ENCODE measurements at places on chromosomes 13 and 19.

- peak; percentile 79 for DNase-seq
These were observed 12.8 kb upstream of the SELENOW start for GRCh38 chr19:47765523-47766358.

- DNase-seq = no peak
These were observed 1189.2 kb downstream of the EFNB2 start for GRCh38 chr13:105346141-105346775.

DNA sequence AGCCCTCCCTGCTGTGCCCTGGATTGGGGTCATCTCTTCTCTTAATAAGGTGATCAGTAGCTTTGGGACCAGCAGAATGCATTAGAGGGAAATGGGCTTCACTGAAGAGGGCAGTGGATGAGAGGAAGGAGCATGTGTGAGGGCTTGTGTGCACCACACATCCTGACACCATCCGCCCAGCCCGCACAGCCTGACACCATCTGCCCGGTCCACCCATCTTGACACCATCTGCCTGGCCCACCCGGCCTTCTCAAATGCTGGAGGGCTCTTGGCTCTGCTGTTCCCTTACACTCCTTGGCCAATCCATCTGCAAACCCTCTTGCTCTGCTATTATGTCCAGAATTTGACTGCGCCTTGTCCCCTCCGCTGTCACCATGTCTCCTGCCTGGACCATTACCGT, 41.8 kb downstream of the BICRA start:
- DNase-seq = no peak

DNA sequence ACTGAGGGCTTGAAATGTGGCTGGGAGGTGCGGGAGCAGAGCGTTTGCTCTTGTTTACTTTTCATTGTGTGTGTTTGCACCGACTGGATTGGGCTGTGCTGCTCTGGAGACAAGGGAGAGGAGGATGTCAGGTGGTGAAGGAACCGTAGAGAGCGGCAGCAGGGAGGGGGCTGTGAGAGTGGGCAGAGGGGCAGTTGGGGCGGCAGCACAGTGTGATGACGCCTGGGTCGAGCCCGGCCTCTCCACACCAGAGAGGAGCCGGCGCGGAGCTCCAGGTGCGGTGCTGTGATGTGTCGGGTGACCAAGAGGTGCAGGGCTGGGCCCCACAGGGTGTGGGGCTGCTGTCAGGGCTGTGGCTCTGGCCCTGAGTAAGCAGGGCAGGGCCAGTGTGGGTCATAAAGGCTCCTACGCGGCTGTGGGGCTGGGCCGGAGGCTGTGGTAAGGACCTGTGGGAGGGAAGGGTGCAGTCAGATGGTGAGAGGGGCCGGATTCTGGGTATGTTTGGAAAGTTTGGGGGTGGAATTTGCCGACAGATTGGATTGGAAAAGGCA, 10.5 kb downstream of the NAXD start:
- DNase-seq = no peak

DNA sequence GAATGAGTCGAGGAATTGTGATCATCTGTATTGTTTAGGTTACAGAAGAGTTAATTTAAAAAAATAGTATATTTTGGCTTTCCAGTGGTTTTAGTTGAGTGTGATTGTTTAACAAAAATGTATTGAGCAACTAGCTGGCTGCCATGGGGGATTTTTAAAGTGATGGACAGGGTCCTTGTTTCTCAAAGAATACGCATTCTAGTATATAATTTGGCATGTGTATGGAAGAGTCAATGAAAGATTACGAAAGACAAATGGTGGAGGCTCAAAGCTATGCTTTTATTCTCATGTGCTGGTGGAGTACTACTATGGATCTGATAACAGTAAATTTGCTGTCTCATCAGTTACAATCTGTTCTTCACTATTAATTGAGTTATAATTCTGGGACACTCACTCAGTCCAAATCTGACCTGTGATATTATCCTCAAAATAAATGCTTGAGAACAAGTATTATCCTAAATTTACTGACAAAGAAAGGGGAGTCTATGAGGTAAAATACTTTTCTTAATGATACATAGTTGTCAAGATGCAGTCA, 240.0 kb downstream of the GPC6 start:
- DNase-seq = no peak

DNA sequence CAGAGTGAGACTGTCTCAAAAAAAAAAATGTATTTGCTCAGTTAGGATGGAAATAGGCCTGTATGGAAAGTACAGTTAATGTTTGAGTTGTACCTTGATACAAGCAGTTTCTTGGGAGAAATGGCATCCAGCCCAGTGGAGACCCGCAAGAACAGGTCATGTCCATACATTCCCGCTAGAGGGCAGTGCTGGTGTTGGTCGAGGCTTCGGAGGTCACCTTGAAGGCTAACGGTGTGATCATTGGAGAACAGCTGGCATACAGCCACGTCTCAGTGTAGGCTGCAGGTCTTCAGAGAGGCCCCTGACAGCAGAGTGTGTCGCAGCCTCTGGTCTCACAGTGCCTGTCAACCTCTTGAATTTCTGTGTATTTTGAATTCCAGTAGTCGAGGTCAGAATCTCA, 7.5 kb downstream of the ZNF610 start:
- peak; percentile 65 for DNase-seq

DNA sequence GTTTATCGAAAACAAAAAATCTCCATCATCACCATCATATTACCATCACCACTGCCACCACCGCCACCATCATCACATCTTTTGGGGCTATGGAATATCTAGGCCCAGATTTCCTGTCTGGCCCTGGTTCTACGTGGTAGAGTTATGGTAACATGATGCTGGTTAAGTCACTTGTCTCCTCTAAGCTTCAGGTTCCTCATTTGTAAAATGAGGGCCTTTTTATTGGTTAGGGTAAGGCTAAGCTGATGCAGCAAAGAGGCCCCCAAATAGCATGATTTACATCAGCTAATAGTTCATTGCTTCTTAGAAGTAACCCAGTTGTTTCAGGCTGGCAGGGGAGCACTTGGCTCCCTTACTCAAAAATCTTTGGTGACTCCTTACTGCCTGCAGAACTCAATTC, 37.9 kb downstream of the PCDH8 start:
- DNase-seq = no peak

GRCh38 chr13:53545340-53545941, 516.8 kb downstream of the OLFM4 start:
- no peak for DNase-seq

DNA sequence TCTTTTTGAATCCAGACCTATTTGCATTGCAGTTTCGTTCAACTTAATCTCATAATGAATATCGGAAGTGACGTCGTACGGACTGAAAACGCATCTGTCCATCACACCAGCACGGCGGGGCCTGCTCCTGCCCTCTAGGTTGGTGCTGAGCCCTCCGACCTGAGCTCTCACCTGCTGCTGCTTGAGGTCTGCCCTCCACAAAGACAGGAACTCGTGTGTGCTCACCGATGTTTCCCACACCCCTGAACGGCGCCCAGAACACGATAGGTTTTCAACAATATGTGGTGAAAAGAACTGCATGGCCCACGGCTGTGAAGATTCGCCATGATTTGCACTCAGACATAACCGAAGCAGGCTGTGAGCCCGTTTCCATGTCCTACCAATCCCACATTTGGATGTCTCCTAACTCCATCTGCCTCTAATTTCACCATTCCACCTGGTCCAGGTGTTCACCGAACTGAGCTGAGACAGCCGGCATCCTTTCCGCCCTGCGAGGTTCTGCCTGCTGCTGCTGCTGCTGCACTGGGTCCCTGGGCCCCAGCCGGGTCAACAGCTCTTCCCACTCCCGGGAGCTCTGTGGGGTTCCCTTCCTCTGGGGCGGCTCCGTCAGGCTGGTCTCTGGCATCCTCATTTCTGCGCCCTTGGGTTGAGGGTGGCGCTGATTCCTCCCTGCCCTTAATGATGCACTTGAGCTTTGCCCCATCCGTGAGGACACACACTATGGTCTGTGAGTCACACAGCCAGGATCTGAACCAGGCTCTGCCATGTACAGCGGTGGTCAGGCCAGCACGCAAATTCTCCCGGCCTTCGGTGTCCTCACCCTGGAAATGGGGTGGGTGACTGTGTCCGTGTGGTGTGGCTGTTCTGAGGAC, 20.9 kb downstream of the GRTP1 start:
- DNase-seq = no peak

- DNase-seq = no peak
These were observed 15.6 kb downstream of the KCTD4 start for GRCh38 chr13:45185286-45185685.

GRCh38 chr19:42468273-42468796, 25.6 kb upstream of the CXCL17 start:
- DNase-seq = no peak

- no peak for DNase-seq
These were observed 9.4 kb upstream of the ZNF428 start for GRCh38 chr19:43628646-43629326.

DNA sequence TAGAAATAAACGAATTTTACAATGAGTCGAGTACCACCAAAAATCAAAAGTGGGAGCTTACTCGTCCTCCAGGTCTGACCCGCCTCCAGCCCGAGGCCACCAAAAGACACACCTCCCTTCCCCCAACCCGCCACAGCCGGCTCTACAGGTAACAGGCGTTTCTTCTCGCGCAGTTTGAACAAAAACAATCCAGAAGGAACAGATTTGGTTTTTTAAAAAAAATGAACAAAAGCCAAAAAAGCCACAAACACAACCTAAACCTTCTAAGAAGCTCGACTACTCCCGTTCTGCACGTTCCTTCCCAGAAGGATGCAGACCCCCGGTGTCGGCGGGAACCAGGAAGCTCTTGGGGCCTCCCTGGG, 671 bp downstream of the ZDHHC20 start:
- DNase-seq = no peak

- DNase-seq = no peak
These were observed 10.0 kb upstream of the C19orf33 start for GRCh38 chr19:38294090-38294489.

DNA sequence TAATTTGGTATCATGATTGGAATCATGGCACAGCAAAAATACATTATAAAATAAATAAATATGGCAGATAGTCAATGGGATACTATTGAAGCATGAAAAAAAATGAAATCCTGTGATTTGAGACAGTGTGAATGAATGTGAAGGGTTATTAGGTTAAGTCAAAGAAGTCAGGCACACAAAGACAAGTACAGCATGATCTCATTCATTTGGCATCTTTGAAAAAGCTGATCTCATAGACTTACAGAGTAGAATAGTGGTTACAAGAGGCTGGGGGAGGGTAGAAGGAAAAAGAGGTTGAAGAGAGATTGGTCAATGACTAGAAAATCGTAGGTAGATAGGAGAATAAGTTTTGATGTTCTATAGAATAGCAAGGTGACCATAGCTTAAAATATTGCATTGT, 295.1 kb upstream of the SLITRK5 start:
- no peak for DNase-seq

DNA sequence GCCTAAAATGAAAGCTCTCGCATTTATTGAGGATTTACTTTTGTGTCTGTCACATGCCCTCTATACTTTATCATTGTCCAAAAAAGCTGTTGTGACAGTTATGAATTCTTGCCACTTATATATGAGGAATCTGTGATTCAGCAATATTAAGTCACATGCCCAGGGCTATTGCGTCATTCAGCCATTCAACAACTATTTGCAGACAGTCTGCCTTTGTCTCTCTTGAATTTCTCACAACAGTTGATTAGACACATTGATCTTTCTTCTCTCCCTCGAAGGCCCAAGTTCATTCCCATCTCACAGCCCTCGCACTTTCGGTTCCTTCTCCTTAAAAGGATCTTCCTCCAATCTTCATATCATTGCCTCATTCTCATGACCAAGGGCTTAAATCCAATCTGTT, 342.6 kb downstream of the MZT1 start:
- DNase-seq = no peak

DNA sequence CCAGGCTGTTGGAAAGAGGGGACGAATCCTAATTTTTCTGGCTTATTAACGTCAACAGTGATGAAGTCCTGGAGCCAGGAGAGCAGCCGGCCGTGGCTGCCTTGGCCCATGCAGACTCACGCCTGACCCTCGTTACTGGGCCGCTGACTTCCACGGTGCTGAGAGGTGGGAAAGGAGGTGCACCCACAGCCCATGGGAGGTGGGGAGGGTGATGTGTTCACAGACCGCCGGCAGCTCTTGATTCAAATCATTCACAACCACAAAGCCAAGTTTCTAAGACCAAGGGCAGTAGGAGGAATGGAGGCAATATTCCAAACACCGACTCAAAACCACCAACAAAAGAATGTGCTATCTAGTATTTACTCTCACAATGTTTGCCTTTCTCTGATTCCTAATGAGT, 24.3 kb downstream of the COL4A2 start:
- DNase-seq = peak; percentile 67

- DNase-seq = no peak
These were observed 767 bp upstream of the ZNF793 start for GRCh38 chr19:37505958-37506386.

DNA sequence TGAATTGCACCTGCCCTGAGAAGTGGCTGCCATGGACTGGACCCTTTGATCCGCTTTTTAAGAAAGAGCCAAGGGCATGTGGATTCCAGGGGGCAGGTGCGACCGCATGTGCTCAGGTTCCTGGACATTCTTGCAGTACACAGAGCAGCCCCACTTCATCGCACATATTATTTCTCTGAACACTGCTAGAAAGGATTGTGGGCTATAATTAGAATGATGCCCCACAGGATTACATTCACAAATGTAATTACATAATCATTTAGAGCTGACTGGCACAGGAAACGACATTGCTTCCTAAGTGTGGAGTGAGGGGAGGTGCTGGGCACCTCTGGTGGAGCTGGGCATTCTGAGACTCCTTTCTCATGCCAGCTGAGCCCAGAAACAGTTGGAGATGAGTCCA, 37.5 kb upstream of the VSTM2B start:
- DNase-seq = no peak

DNA sequence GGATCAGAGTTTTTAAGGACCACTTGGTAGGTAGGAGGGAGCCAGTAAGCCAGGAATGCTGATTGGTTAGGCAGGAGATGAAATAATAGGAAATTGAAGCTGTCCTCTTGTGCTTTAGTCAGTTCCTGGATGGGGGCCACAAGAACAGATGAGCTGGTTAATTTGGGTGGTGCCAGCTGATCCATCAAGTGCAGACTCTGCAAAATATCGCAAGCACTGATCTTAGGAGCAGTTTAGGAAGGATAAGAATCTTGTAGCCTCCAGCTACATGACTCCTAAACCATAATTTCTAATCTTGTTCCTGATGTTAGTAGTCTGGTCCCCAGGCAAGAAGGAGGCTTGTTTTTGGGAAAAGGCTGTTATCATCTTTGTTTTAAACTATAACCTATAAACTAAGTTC, 117.9 kb upstream of the GPR12 start:
- no peak for DNase-seq
